ENCODE measurements at places on chromosomes 12 and 14.

- DNase-seq = no peak
These were observed 50.8 kb upstream of the PRICKLE1 start for GRCh38 chr12:42640391-42640790.

GRCh38 chr12:66775871-66776270, 97.0 kb upstream of the GRIP1 start:
- DNase-seq = no peak

DNA sequence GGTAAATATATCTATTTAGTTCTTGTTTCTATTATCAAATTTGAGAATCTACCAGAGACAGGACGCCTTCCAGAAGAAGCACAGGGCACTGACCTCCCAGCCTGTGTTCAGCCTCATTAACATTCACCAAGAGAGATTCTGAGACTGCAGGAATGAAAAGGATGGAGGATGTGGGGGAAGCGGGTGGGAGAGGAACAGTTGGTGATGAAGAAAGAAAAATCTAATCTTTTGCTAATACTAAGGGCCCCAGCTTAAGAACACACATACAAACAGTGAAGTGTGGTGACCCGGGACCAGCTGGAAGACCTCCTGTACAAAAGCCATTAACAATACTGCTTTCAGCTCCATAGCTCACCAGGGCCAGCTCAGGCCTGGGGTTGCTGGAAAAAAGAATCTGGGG, 160.5 kb downstream of the NUAK1 start:
- DNase-seq = no peak

DNA sequence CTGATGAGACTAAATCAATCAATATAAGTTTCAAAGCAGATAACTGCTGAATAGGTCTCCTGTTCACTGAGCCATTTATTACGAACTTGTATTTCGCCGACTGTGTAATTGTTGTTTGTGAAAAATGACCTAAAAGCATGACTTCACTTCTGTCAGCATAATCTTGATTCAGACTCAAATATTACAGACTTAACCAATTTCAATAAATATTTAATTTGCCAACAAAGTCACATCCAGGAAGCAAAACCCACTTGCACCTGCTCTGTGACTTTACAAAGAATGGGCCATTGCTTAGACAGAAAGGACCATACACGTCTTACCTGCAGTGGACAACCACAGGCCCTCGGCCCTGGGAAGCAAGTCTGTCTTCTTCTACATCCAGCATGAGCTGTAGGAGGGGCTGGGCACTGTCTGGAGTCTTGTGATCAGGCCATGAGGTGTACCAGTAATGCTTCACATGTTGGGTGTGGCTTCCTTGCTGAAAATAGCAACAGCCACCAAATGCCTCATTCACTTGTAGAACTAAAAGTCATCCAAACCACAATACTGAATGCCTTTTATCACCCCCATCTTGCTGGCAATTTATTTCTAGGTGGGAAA, 23.5 kb upstream of the PTPRB start:
- DNase-seq = peak; percentile 22

DNA sequence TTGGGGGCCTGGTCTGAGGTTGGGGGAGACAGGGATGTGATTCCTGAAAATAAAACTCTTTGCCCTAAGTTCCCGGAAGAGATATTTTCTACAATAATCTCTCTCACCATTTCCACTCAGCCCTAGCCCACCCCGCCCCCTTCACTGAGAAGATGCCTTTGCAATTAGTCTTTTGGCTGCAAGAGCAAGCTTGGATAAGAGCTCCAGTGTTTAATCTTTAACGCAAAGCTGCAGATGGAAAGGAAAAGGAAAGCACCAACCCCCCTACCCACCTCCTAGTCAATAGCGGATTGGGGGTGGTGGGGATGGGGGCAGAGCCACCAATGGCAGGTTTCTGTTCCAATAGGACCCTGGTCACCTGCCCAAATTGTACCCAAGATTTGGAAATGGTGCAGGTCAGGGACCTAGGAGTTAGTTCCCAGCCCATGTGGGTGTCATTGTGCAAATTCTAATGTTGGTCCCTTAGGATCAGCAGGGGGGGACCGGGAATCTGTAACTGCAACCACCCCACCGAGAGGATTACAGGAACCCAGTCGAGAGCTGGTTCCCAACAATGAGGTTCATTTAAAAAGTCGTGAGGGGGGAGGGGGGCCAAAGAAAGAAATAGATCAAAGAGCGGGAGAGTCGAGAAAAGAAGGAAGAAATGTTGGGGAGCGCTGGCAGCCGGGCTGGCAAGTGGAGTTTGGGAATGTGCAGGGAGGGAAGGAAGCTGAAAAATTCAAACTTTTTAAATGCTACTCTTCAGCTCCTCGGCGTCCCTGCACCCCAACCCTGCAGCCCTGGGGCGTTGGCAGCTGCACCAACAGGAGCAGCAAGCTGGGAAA, 1.6 kb downstream of the ZFP36L1 start:
- DNase-seq = peak; percentile 49
